Omental fat pad (tissue), 4 donors: ENCODE measurements at places on chromosomes 3 and 15.

DNA sequence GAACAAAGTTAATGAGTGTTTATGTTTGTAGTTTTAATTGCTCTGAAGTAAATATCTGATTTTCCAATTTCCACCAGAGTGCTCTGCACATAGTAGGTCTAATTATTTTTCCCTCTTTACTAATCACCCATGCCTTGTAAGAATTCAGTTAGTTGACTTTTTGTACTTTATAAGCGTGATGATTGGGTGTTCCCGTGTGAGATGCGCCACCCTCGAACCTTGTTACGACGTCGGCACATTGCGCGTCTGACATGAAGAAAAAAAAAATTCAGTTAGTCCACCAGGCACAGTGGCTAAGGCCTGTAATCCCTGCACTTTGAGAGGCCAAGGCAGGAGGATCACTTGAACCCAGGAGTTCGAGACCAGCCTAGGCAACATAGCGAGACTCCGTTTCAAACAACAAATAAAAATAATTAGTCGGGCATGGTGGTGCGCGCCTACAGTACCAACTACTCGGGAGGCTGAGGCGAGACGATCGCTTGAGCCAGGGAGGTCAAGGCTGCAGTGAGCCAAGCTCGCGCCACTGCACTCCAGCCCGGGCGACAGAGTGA is 507 bp upstream of the VHL start:
- DNase-seq = no peak

DNA sequence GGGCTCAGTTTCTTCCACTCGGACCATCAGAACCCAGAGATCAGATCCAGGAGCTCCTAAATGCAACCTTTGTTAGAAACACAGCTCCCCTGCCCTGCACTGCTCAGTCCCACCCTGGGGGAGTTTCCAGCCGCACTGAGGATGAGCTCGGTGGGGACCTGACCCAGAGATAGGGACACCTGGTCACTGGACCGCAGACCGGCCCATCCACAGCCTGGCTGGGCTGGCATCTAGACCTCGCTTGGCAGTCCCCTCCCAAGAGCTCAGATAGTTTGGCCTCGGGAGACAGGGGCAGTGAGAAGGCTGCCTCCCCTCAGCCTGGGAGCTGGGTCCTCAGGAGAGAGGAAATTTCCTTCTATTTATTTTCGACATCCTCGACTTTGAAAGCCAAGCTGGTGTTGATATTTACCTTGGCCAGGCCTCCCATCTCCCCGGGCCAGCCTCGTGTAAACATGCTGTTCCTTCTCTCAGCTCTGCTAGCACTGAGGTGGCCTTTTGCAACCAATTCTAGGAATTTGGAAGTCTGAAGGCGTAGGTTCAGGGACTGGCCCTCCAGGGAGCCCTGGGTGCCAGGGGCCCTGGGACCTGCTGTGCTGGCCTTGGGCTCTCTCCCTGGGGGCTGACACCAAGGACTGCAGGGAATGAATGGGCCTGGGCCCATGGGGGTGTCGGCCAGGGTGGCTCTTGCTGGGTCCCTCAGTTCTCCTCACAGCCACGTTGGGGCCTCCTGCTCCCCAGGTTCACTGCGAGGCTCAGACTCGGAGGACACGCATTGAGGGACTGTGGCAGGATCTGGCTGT is 90.1 kb downstream of the VGLL4 start:
- DNase-seq = no peak

- no peak for DNase-seq
Measured at GRCh38 chr3:124639406-124640237, 90.6 kb upstream of the UMPS start.

GRCh38 chr3:100896994-100897393 is 96.2 kb downstream of the ABI3BP start:
- DNase-seq = no peak

GRCh38 chr15:93025625-93025982 is 63.4 kb downstream of the RGMA start:
- DNase-seq = no peak

DNA sequence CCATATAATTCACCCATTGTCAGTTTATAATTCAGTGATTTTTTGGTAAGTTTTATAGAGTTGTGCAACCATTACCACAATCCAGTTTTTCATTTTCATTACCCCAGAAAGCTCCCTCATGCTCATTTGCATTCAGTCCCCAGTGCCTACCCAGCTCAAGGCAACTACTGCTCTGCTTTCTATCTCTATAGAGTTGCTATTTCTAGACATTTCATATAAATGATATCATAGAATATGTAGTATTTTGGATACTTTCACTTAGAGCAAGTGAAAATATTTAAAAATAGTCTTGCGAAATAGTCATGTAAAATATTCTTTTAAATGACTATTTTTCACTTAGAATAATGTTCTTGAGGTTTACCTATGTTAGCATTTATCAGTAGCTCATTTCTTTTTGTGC is 42.1 kb downstream of the ZNF654 start:
- no peak for DNase-seq

DNA sequence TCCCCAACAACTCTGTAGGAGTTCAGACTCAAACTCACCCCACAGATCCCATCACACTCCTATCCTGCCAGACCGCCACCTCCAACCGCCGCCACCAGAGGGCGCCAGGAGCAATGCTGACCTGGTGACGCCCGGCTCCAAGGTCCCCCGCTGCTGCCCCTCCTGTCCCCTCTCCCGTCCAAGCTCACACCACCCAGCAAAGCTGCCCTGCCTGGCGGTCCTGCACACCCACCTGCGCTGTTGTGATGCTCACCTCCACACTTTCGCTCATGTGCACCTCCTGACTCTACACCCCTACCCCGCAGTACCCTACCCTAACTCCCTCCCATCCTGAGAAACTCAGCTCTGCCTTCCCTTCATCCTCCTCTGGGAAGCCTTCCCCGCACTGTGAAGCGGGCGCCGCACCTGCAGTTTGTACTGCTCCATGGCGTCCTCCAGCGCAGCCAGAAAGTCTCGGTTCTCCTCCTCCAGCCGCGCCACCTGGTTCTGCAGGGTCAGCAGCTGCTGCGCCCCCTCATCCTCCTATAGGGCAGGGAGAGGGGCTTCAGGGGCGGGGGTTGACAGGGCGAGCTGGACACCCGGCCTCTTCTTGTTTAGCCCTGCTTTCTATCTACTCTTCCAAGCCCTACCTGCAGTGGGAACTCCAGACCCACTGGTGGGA is 7.9 kb downstream of the KIF7 start:
- DNase-seq = peak; percentile 96

DNA sequence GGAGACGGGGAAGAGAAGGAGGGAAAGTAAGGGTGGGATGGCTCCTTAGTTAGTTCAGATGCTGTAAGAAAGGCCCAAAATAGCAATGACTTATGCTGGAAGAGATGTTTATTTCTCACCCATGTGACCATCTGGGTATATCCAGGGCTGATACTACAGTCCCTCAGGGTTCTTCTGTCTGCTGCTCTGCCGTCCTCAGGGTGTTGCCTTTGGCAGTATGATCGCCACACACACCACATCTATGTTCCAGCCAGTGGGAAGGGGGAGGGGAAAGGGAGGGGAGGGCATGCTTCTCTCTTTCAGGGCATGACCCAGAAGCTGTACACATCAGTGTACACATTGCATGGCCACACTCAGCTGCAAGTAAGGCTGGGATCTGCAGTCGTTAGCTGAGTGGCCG is 10.2 kb downstream of the CD276 start:
- no peak for DNase-seq

- no peak for DNase-seq
Measured at GRCh38 chr3:171731691-171732090, 78.6 kb downstream of the PLD1 start.

DNA sequence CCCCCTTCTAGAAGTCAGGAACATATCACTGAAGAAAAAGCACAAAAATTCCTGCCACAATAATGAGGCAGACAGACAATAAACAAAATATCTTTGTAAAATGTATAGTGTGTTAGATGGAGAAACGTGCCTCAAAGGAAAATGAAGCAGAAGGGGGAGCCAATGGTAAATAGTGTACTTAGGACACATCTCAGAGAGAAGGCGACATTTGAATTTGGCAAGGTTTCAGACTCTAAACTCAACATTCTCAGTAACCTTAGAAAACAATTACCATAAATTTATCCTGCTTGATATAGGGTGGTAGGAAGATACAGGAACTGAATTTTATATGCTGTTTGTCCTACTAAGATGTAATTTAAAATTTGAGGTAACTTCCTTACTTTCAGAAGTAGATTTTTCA is 52.6 kb upstream of the PTX3 start:
- DNase-seq = no peak

DNA sequence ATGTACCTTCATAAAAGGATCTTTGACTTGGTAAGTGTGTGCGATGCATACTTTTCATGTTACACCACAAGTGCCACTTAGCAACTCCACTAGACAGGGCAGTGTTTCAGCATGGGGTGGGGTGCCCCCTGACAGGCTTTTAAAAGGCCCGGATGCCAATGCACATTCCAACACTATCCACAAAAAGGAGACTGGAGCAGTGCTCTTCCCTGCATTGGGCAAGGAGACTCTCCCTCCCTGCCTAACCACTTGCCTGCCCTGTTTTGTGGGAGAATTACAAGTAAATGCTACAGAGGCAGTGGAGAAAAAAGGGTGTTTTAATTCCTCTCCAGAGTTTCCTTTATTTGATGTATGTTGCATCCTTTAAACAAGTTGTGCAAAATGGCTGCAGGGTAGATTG is 1.7 kb upstream of the RARB start:
- DNase-seq = no peak

- no peak for DNase-seq
Measured at GRCh38 chr3:183944775-183945174, 60.1 kb upstream of the PARL start.

- DNase-seq = no peak
Measured at GRCh38 chr3:124926426-124927101, 8.0 kb downstream of the MUC13 start.

DNA sequence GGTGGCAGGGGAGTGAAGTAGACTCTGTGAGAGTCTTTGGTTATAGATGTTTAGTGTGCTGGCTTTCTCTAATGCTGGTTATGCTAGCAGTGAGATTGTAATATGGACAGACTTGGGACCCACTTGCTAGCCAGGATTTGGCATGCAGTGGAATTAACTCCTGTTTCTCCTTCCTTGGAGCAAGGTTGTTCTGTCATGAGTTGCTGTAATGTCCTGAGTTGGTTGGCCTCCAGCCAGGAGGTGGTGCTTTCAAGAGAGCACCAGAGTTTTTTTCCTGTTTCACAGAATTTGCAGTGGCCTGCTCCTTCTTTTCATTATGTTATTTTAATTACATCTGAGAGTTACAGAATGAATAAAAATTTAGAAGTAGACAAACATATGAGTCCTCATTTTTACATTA is 88.1 kb upstream of the PXYLP1 start:
- no peak for DNase-seq

DNA sequence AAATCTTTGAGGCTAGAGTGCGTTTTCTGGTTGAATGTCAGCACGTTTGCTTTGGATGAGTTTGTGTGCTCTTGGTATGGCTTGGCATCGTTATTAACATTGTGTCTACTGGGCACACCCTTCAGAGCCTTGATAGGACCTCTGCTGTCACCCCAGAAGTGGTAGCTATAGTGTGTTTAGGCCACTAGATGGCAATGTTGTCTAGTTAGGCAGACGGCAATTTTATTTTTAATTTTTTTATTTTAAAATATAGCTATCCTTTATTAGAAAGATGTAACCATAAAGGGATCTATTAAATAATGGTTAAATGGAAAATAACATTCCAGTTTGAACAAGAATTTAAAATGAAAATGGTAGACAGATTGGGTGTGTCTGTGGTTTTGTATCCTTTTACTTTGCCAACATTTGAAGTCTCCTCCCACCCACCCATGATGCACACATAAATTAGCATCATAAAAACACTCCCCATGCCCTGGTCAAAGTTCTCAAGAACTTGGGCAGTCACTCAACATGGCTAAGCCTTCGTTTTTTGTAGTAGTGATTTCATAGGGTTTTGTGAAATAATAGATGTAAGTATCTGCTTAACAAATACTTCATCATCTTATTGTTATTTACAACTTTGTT is 200.7 kb downstream of the KCNH8 start:
- no peak for DNase-seq

DNA sequence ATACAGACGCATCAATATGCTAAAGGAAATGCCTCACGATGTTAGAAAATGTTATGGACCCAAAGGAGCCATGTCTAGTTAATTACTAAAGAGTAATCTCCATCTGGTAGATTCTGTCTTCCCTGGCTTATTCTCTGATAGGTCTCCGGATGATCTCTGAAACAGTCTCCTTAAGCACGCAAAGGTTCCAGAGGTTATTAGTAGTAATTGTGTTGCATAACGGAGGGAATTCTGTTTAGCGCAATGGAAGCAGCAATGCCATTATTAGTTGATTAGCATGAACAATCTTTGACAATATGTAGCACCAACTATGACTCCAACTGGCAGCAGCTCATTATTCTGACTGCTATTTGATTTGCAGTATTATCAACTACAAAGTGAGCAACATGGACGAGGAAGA is 952.5 kb upstream of the SEMA6D start:
- DNase-seq = no peak

DNA sequence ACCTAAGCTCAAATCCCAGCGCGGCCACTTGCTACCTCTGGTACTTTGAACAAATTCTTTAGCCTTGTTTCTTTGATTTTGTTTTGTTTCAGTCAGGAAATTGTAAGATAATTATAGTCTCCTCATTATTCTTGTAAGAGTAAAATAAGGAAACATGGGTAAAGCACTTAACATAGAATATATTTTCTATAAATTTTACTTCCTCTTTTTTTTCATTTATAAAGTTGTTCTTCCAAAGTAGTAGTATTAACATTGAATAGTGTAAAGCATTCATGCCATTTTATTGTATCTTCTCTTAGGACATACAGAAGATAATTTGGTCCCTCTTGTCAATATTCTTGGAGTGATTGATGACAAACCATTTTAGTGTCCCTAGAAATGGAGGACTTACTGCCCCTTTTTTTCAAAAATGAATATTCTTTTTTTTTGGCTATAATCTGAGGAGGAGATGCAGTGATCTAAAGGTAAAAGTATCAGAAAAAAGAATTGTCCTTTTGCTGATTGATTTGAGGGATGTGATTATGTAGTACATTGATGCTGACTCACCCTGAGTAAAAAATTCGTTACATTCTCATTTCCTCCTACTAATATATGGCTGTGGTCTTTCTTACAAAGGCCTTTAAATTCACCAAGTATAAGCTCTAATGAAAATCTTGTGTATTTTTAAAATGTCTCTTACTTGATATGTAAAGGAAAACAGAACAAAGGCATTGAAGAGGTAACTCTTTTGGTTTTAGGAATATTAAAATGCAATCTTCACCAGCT is 51.0 kb downstream of the ALCAM start:
- no peak for DNase-seq

GRCh38 chr3:29033511-29033910 is 247.4 kb upstream of the RBMS3 start:
- DNase-seq = no peak

GRCh38 chr3:79200456-79200855 is 567.3 kb downstream of the ROBO1 start:
- no peak for DNase-seq

- no peak for DNase-seq
Measured at GRCh38 chr3:126308394-126309125, 48.6 kb downstream of the KLF15 start.

- DNase-seq = no peak
Measured at GRCh38 chr15:51623386-51623938, 891 bp upstream of the DMXL2 start.

DNA sequence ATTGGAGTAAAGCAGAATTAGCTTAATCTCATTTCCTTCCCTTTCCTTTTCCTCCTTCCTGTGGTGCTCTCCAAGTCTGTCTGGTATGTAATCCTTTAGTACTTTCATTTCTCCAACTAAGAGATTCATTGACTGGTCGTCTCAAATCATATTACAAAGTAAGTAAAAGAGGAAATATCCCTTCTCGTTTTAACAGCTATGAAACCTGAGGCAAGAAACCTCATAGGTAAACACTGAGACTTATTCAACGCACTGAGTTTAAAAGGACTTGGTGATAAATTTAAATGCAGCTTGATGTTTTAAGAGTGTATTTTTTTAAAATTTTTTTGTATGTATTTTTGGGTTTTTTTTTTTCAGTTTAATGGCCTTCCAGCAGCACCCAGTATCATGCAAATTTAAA is 117.2 kb upstream of the LRRC3B start:
- DNase-seq = no peak
